Mesothelial cell of epicardium (in vitro differentiated cells): ENCODE measurements at places on chromosomes 4 and X.

DNA sequence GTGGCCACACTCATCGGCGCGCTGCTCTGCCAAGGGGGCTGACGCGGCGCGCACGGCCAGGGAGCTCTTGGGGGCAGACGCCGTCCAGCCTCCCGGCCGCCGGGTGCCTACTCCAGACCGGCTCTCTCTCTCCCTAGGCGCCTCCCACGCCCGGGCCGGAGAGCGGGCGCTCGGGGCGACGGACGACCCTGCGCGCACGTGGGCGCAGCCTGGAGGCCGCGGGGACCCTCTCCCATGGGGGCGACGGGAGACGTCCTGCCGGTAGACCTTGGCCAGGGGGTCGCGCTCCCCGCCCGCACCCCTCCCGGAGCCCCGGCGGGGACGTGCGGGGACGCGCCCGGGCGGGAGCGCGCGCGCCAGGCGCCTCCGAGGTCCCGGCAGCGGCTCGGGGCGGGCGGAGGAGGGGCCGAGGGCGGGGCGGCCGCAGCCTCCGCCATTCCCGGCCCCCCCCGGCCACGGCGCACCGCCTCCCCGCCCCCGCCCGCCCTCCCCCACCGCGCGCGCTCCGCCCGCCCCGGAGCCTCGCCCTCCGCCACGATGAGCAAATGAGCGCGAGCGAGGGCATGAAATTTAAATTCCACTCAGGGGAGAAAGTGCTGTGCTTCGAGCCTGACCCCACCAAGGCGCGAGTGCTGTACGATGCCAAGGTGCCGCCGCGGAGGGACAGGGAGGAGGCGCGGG lies at the start of gene MSL3:
Gene MSL3 (plus strand): TSS at position 519 of the 681 bp plus-strand sequence. CDS start 27 bp downstream, at position 546.
- no peak for DNase-seq

DNA sequence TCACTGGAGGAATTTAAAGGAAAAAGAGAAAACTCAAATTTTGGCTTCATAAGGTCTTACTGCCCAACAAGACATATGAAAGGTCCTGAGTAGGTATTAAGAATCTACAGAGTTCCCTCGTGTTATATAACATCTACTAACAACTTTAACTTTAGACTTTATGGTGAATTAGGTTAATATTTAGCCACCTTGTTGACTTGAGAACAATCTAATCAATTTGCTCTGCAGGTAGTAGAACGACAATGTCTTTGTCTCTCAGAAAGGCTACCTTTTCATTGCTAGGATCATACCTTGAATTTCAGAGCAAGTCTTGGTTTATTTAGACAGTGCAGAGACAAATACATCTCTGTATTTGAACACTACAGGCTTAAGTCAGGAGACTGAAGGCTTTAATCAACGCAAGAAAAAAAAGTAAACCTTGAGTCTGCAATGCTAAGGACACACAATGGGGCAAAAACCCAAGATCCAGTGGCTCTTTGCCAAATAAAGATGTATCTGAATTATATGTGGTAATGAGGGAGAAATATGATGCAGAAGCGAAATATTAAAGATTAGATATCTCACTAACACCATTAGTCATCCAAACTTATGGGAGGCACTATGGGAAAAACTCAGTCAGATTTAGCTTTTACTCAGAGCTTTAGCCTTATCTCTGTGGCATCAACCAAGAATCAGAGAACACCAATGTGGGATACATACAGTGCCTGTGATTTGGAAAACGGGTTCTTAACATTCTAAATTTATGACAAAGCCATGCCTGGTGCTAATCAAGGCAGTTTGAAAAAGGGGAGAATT lies 93.6 kb upstream of the FTHL17 start:
- no peak for DNase-seq

DNA sequence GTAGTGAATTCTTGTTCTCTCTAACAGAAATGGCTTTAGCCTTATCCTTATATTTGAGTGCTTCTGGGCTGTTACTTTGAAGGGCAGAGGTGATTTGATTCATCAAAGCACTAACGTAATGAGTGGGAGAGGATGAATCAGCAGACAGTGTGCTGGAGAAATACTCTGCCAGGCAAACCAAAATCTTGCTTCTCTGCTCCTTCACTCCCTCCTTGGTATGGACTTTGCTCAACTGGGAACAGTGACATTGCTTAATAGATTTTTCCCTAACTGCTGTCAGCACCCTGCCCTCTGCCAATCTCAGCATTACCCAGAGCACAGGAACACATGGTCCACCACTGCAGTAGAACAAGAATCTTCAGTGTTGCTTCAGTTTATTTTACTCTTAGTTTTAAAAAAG lies 56.0 kb downstream of the PDLIM5 start:
- no peak for DNase-seq

DNA sequence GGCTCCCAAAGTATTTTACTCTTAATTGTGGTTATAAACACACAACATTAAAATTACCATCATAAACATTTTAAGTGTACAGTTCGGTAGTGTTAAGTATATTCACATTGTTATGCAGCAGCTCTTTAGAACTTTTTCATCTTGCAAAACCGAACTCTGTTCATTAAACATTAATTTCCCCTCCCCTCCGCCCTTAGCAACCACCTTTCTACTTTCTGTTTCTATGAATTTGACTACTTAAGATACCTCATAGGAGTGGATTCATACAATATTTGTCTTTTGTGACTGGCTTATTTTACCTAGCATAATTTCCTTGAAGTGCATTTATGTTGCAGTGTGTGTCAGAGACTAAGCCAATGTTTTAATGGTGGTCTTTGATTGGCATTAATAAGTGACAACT lies 32.6 kb downstream of the IL13RA1 start:
- no peak for DNase-seq

GRCh38 chr4:38618505-38618904 lies 45.5 kb upstream of the KLF3 start:
- DNase-seq = no peak

- no peak for DNase-seq
These were observed 138.8 kb downstream of the TEX11 start for GRCh38 chrX:70769659-70770227.

DNA sequence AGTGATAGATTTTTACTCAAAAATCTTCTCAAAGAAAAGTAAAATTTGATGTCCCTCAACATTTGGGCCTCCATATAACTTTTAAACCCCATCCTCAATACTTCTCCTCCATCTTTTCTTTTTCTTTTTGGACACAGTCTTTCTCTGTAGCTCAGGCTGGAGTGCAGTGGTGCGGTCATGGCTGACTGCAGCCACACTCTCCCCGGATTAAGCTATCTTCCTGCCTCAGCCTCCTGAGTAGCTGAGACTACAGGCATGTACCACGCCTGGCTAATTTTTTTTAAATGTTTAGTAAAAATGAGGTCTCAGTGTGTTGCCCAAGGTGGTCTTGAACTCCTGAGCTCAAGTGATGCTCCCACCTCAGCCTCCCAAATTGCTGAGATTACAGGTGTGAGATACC lies 33.1 kb downstream of the KDM6A start:
- no peak for DNase-seq

DNA sequence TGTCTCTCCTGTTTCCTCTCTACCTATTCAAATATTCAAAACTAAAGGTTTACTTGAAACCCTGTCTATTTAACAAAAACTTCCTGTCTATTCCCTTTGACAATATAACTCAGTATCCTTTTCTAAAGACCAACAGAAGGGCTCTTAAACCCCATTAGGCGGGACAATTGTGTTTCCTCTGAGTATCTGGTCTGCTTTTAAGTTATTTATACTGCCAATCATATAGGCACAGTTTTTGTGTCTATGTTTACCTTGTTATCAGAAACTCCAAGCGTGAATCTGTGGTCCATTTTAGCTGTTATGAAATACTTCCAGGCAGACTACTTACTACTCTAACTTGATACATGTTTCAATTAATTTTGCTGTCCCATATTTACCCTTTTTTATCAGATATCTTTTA lies 350.0 kb upstream of the CTSO start:
- DNase-seq = no peak

DNA sequence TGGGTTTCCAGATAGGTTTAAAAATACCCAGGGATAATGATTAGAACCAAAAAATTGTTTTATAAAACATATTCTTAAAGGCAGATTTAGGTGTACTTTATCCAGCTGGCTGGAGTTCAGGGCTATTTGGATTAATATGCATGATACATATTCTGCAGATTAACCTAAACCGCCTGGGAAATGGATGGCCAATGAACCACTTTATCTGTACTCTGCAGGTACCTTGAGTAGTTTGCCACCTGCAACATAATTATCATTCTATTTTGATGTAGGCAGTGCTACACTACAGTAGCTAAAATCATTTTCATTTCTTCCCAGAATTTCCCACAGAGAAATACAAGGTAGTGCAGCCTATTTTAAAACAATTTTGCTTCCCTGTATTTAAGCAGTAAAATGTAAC lies 683.2 kb upstream of the GNPDA2 start:
- DNase-seq = no peak

GRCh38 chr4:122612540-122612939 lies 8.3 kb downstream of the IL21 start:
- DNase-seq = no peak

GRCh38 chr4:182126603-182127002 lies 116.6 kb upstream of the TENM3 start:
- DNase-seq = no peak

DNA sequence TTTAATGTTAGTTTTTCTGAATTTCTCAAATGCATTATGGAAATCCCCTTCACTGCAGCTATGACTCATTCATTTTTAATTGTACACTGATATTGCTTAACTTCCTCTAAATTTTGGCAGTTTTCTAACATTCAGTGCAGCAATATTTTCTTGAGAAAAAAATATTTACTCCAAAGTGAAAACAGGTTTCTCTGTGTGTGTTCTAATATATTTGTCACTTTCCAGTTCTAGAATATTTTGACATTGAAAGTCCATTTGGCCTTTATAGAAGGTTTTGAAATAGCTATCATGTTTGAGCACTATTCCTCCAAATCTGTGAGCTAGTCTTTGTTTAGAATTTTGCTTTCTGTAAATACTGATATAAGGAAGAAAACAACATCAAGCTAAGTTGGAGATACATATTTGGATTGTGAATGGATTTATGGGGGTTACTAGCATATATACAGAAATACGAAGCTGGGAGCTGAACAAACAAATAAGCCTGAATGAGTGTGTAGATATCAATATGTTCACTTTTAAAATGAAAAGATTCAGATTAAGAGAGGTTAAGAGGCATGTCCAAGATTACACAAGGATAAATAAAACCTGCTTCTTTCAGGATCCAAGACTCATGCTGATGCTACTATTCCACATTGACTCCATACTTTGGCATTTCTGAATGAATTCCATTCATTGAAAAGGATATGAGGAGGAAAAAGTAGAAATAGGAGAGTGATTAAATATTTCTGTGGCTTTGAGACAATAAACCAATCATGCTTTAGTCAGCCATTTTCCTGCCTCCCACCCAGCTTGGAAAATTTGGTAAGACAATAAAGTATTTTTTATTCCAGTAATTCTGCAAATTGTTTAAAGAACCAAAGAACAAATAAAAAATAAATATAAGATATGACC lies 57.3 kb upstream of the SLIT2 start:
- no peak for DNase-seq

- no peak for DNase-seq
These were observed 547 bp upstream of the PDGFRA start for GRCh38 chr4:54228546-54228945.

DNA sequence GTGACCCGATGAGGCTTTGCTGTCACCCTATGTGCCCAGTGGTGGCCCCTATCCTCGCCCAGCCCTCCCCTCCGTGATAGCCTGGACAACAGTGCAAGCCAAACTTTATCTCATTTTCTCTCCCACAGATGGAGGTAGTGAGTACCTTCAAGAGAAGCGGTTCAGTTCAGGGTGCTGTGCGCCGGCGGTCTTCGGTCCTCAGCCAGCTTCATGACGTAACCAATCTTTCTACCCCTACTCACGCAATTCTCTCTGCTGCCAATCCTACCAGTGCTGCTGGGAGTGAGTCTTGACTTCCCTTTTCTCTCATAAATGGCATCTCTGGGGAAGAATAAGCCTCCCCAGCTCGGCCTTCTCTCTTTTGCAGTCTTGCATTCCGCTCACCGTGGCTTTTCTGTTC lies 29.5 kb downstream of the CCNQ start:
- no peak for DNase-seq

- DNase-seq = no peak
These were observed 83.7 kb downstream of the MGST2 start for GRCh38 chr4:139749338-139749737.

DNA sequence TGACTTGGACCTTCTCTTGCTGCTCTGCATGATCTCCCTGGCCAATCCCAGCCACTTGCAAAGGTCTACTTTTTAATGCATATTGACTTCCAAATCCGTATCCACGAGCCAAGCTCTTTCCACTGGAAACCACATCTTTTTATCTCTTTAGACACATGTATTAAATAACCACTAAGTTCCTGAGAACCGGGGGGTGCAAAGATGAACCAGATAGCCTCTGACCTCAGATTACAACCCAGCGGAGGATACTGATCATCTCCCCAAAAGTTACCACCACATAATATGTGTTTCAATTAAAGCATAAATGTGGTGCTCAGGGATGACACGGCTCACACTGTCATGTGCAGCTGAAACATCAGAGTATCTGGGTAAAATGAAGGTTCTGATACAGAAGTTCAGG lies 40.4 kb upstream of the FAM9B start:
- DNase-seq = no peak

GRCh38 chr4:147493307-147493706 lies 12.4 kb downstream of the EDNRA start:
- no peak for DNase-seq

DNA sequence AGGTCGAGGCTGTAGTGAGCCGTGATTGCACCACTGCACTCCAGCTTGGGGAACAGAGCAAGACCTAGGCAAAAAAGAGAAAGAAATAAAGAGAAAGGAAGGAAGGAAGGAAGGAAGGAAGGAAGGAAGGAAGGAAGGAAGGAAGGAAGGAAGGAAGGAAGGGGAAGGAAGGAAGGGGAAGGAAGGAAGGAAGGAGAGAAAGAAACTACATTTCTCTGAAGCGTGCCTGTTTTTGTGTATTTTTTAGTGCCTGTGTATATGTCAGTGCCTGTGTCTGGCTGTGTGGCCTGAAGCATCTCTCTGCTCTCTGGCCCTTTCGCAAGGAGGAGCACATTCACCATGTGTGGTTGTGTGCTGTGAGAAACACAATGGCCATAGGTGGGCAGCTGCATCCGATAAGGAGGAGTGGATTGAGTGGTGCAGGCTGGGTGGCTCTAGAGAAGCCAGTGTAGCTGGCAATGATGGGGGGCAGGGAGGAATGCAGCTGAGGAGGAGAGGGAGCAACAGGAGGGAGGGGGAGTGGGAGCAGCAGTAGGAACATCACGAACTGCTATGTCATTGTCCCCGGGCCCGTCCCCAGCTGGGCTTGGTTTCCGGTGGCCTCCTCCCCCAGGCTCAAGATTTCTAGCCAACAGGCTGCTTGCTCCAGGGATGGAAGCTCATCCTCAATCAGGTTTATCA lies 11.4 kb downstream of the SYN1 start:
- DNase-seq = no peak

DNA sequence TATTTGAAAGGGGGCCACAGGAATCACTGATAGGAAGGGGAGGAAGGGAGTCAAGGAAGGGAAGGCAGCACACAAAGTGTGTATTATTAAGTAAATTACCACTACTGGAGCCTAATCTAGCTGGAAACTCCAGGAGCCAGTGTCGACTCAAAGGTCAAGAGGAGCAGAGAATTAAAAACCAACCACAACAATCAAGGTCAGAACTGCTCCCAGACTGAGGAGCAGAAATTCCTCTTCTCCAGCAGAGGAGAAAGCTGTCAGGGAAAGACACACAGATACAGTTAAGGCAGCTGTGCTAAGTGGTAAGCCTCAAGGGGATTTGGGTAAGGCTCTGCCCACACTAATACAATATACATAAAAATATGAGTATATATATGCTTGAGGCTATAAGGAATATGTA lies 87.5 kb upstream of the PTPN13 start:
- no peak for DNase-seq

- no peak for DNase-seq
These were observed 1056.0 kb downstream of the STIM2 start for GRCh38 chr4:27916452-27917184.
